ENCODE measurements at places on chromosomes 13 and 19. TPM values are rescaled to one million over a fixed set of nuclear protein-coding genes. Genes with fewer than 3 reads are reported as not detected.

The ZNF667 gene
- 3.6 TPM for total RNA-seq

The SLC5A5 gene
- total RNA-seq, result not detected

The TEAD2 gene
- 46.5 TPM for total RNA-seq

The CD37 gene
- not detected for total RNA-seq

The SHISA7 gene
- not detected for total RNA-seq

The DNAAF3 gene
- total RNA-seq, result 0.32 TPM

The RASL11A gene
- total RNA-seq, result 3.8 TPM

The SOX21 gene
- 0.07 TPM for total RNA-seq

The CYP4F8 gene
- not detected for total RNA-seq

The SIGLEC12 gene
- not detected for total RNA-seq

The C13orf42 gene
- not detected for total RNA-seq

The CLIP3 gene
- total RNA-seq, result 2.6 TPM

The LILRB1 gene
- total RNA-seq, result not detected

The TEX30 gene
- total RNA-seq, result 33.7 TPM

The KLK14 gene
- total RNA-seq, result not detected

The GIPR gene
- not detected for total RNA-seq

The NKPD1 gene
- 0.13 TPM for total RNA-seq

The CRTC1 gene
- 1.1 TPM for total RNA-seq

The ZNF626 gene
- 6.7 TPM for total RNA-seq

The PLIN5 gene
- 0.32 TPM for total RNA-seq

The PSG7 gene
- total RNA-seq, result not detected

The LGI4 gene
- total RNA-seq, result not detected

The IZUMO1 gene
- 0.28 TPM for total RNA-seq

The ZNF333 gene
- 17.8 TPM for total RNA-seq

The ADGRE1 gene
- total RNA-seq, result not detected

The GFY gene
- not detected for total RNA-seq

The ZNF296 gene
- total RNA-seq, result 0.26 TPM

The ZNF541 gene
- not detected for total RNA-seq

The JAK3 gene
- total RNA-seq, result 3.0 TPM

The ZNF579 gene
- 4.1 TPM for total RNA-seq

The PCP2 gene
- not detected for total RNA-seq

The CBLC gene
- 0.07 TPM for total RNA-seq

The SCEL gene
- under 0.01 TPM for total RNA-seq

The PALM gene
- 14.3 TPM for total RNA-seq

The NPAS1 gene
- not detected for total RNA-seq

The AP1M1 gene
- 67.3 TPM for total RNA-seq

The DAND5 gene
- total RNA-seq, result not detected

The CABP5 gene
- not detected for total RNA-seq

The LRG1 gene
- 0.13 TPM for total RNA-seq

The ATP8A2 gene
- total RNA-seq, result 0.11 TPM

The GZMM gene
- total RNA-seq, result not detected

The PLIN3 gene
- total RNA-seq, result 150 TPM

The FOXA3 gene
- total RNA-seq, result not detected

The CPAMD8 gene
- 0.28 TPM for total RNA-seq
